ENCODE measurements at places on chromosomes 3 and 15.

DNA sequence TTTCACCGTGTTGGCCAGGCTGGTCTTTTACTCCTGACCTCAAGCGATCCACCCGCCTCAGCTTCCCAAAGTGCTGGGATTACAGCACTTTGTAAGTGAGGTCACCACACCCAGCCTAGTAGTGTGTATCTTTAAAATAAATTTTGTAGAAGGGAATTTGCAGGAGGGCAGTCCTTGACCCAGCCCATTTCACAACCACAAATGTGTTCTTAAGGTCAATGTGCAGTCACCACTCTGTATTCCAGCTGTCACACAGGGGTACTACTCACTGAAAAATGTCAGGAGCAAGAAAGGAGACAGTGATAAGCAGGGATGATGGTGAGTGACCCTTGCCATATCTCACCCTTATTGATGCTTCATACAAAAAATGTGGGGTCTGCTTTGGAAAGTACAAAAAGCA is 98.5 kb downstream of the FRMD5 start:
- no peak for DNase-seq

- no peak for DNase-seq
These were observed 483.8 kb downstream of the TUSC7 start for GRCh38 chr3:117193390-117193789.

DNA sequence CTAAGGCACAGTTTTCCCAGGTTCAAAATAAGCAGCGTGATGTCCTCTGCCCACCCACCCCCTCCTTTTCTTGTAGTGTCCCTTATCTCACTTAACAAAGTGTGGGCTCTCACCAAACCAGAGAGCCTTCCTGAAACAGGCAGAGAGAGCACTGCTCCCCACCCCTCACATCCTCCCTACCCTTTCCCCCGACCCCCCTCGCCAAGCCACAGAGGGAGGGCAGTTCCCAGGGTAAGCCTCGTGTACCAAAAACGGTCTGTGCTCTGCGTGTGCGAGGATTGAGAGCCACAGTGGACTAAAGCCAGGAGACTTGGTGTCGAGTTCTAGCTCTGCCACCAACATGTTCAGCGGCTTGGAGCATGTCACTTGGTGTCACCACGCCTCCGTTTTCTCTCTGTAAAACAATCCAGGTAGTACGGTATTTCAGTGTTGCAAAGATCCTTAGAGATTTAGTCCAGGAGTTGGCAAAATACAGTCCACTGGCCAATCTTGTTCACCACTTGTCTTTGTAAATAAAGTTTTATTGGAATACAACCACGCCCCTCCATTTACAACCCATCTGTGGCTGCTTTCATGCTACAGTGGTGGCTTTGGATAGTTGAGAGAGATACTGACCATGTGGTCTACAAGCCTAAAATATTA is 249.9 kb downstream of the OPA1 start:
- DNase-seq = no peak

DNA sequence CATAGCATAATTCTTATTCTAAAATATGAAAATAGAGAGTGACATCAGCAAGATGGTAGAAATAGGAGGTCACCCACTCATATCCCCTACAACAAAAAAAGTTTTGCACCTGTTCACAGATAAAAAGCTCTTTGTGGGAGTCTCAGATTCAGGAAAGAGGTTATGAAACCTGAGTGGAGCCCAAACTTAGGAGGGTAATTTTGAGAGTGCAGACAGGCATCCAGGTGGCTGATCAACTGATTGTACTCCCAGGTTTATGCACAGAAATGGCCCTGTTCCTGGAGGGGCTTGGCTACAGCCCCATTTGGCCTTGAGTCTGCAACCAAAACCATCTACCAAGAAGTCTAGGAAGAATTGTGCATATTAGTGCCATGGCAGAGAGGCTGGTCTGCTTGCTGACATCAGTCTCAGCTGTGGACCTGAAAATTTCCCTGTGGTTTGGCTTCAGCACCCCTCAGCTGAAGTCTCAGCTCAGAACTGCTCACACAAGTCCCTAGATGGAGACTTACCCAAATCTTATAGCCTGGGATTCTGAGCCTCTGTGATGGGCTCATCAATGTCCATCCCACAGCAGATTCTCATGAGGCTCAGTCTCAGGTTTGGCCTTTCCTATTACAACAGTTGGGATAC is 291.6 kb downstream of the IL20RB start:
- no peak for DNase-seq

DNA sequence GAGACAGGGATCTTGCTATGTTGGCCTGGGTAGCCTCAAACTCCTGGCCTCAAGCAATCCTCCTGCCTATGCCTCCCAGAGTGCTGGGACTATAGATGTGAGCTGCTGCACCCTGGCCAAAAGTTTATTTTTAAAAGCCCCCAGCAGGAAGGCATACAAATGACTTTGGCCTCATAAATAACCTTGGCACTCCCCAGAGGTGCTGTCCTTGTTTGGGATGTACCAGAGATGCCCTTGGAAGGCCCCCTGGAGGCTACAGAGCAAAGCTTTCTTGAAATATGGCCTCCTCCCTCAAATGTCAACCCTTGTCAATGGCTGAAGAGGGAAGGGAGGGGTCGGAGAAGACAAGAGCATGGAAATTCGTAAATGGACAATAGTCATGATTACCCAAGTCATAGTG is 14.0 kb upstream of the RTP3 start:
- no peak for DNase-seq

- no peak for DNase-seq
These were observed 1306.3 kb upstream of the EPHA6 start for GRCh38 chr3:95508124-95508523.

GRCh38 chr3:157836022-157836421 is 270.2 kb downstream of the SHOX2 start:
- DNase-seq = no peak

- DNase-seq = no peak
These were observed 120.7 kb upstream of the MDFIC2 start for GRCh38 chr3:70433091-70433490.

DNA sequence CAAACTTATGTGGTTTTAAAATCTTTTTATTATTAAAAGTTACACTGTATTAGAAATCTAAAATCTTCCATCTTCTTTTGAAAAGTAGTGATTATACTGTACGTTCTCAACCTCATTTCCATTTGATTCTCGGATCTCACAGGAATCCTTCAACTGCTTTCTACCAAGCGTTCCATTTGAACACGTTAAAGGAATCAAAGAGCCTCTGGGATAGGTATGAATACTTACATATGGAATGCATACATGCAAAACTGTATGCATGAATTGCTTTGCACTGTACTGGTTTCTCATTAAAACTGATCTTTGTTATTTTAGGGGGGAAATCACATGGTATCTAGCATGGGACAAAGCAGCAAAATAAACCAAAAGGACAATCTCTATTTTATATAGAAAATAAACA is 14.8 kb downstream of the TSC22D2 start:
- DNase-seq = no peak

DNA sequence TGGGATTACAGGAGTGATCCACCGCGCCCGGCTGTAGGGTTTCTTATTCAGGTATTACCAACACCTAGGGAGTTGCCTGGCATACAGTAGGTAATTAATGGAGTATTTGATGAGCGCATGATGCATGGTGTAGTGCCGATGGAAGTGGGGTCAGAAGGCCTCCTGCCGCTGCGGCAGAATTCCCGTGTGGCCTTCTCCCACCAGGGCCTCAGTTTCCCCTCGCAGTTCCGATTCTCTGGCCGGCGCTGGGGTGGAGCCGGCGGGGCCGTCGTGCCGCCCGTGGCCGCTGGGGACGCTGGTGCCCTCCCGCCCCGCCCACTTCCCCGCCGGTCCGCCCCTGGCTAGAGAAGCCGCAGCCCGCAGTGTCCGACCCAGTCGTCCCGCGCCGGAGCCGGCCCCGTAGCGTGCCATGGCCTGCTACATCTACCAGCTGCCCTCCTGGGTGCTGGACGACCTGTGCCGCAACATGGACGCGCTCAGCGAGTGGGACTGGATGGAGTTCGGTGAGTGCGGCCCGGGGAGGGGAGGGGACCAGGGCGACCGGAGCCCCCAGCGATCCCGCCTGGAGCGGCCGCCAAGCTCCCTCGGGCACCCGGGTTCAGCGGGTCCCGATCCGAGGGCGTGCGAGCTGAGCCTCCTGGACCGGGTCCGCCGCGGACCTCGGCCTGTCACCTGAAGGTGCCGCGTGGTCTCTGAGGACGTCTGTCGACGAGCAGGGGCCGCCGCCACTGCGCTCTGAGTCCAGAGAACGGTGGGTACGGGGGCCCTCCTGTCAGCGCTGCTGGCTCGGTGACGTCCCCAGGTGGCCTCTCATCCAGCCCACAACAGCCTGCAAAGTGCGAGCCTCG is at the start of gene IRAK2:
Gene IRAK2, plus strand, starts transcription at position 374 of the 848 bp plus-strand sequence. Its CDS starts 36 bp downstream, at position 410.
- peak; percentile 87 for DNase-seq

- DNase-seq = no peak
These were observed 330.9 kb upstream of the THBS1 start for GRCh38 chr15:39250001-39250400.

DNA sequence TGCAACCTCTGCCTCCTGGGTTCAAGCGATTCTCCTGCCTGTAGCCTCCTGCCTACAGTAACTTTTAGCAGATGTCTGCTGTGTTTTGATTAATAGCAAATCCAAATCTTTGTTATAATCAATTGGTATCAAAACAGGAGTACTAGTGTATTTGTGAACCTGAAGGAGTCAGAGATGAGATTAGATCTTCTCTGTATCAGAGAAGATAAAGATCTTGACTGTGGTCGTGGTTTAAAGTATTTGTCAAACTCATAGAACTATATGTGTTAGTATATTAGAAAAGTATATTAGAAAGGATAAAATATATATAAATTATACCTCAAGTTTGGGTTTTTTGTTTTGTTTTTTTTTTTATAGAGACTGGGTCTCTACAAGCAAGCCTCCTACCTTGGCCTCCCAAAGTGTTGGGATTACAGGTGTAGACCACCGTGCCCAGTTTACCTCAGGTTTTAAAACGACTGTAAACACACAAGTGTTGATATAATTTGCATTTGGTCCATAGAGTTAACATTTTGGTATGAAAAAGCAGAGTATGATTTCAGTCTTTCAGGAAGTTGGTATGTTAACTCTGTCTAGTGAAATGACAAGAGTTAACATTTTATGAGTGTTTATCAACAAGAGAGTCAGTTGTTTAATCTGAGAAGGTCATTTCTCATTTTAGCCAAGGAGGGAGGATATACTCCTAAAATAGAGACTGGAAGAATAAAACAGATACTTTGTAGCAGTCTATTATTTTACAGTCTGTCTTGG is 18.3 kb downstream of the RTF1 start:
- no peak for DNase-seq

DNA sequence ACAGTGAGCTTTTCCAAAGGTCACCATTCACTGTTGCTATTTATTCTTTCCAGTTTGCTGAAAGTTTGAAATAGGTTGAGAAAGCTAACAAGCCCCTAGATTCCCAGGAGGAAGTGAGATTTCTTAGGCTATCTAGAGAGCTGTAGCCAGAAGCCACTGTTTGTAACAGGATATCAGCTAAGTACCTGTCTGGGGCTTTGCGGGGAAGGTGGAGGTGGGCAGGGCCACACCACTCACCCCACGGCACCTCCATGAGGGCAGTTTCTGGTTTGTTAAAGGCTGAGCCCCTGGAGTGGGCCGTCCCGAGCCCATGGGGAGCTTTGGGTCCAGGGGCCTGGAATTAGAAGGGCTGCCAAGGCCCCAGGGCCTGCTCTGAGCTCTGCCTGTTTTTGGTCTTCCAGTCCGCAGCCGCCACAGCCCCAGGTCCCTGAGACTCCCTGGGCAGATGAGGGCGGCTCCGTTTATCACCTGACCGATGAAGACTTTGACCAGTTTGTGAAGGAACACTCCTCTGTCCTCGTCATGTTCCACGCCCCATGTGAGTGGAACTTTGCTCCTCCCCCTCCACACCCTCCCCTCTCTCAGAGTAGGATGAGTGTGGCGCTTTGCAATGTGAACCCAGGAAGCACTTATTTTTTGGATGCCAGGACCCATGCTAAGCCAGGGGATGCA is 63.4 kb downstream of the PDIA5 start:
- DNase-seq = no peak

DNA sequence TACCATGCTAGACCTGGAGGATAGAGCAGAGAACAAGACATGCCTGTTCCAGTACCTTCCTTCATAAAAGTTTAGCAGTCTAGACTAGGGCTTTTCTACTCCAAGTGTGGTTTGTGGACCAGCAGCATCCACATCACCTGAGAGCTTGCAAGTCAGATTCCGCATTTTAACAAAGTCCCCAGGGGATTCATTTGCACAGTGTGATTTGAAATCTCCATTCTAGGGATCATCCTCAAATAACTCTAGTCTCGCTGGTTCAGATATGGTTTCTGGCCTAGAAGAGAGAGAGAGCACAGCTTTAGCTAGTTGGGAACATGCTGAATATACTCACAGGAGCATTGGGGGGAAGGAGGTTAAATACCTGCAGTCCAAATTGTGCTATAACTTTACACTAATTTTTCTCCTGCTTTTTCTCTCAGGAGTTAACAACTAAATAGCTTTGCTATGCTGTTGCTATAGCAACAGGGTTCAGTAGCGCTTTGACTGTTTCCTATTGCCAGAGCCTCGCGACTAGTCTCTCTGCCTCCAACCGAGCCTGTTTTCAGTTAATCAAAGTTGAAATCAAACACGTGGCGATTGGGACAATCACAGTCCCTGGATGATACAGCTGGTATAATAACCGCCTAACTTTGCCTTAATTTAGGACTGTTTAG is 64.0 kb upstream of the RASGRF1 start:
- DNase-seq = no peak

GRCh38 chr15:71187526-71187925 is 72.3 kb downstream of the THSD4 start:
- no peak for DNase-seq

DNA sequence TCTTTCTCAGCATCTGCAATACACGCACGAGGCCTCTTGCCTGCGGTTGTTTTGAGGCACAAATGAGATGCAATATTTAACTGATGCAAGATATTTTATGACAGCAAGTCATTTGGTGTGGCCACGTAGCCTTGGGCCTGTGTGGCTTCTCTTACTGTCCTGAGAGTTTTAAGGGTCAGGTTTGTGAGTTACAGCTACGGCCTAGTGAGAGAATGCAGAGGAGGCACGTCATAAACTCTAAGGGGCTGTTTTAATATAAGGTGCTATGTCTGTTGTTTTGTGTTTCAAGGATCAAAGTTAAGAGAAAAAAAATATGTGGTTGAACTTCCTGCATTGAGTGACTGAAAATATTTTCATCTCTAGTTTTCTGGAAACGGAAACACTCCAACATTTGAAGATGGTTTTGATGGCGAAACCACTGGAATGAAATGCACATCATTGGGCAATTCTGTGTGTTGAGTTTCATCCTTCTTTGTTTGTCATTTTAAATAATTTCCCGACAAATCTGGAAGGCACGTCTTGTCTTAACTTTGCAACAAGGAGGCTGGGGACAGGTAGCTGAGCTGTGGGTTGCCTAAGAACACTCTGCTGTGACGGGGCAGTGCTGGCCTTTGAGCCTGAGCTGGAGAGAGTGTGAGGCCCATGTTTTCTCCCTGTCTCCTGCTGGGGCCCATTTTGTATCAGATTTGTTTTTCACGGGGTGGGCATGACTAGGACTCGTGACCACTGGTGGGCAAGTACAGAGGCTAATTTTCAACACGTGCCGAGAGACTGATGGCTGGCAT is 5.1 kb downstream of the APBA2 start:
- DNase-seq = no peak

GRCh38 chr3:129240436-129240835 is 9.0 kb upstream of the COPG1 start:
- DNase-seq = no peak

- DNase-seq = no peak
These were observed 287.6 kb downstream of the EPHB1 start for GRCh38 chr3:135082706-135083105.

- peak; percentile 78 for DNase-seq
These were observed 107.9 kb upstream of the DLG1 start for GRCh38 chr3:197406266-197406665.

- no peak for DNase-seq
These were observed 234.2 kb upstream of the MCTP2 start for GRCh38 chr15:93997071-93997658.

Measured in aorta (tissue), 5 donors.